ENCODE measurements at places on chromosomes 1 and 21. TPM values are rescaled to one million over a fixed set of nuclear protein-coding genes. Genes with fewer than 3 reads are reported as not detected.
A peak's percentile ranks its signal among the peaks of the same experiment; 100 is the strongest.

GRCh38 chr1:185853739-185854138 is 119.5 kb downstream of the HMCN1 start:
- no peaks in the 10 kb centered on the region for H3K27me3 ChIP-seq
- no peaks in the 10 kb centered on the region for H3K36me3 ChIP-seq
- no peak overlapping the region for H3K4me3 ChIP-seq
- no peak for DNase-seq

DNA sequence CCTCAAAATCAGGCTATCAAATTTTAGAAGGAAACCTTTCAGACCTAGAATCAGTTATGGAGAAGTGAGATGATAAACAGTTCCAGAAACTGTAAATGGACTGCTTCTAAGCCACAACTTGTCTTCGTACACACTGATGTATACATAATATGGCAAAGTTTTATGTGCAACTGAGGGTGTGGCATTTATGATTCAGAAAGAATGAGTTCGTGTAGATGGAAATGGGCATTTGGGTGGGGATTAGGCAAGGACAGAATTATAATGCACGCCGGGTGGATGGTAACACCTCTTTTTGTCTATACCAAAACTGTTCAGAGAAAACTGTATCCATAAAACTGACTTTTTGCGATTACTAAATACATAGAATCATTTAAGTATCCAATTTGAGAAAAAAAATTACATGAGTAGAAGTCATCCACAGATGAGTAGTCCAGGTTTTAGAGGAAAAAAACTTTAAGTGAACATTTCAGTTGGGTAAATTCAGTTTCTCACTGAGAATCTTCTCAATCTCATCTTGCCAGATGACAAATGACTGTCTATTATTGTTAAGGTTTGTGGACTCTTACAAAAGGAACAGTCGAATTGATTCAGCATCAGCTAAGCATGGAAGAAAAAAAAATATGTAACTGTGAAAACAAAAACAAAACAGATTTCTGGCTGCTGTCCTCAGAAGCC is 22.5 kb downstream of the ERRFI1 start:
- no peaks in the 10 kb centered on the region for H3K36me3 ChIP-seq
- no peak overlapping the region for H3K27ac ChIP-seq
- H3K4me3 ChIP-seq: no peak overlapping the region
- no peaks in the 10 kb centered on the region for H3K4me1 ChIP-seq
- no peaks in the 10 kb centered on the region for H3K27me3 ChIP-seq
- DNase-seq: no peak

GRCh38 chr1:232890340-232890943 is 60.0 kb upstream of the NTPCR start:
- H3K4me1 ChIP-seq: no peaks in the 10 kb centered on the region
- H3K27me3 ChIP-seq: no peaks in the 10 kb centered on the region
- no peak overlapping the region for H3K27ac ChIP-seq
- no peak overlapping the region for H3K4me3 ChIP-seq
- no peak for DNase-seq

DNA sequence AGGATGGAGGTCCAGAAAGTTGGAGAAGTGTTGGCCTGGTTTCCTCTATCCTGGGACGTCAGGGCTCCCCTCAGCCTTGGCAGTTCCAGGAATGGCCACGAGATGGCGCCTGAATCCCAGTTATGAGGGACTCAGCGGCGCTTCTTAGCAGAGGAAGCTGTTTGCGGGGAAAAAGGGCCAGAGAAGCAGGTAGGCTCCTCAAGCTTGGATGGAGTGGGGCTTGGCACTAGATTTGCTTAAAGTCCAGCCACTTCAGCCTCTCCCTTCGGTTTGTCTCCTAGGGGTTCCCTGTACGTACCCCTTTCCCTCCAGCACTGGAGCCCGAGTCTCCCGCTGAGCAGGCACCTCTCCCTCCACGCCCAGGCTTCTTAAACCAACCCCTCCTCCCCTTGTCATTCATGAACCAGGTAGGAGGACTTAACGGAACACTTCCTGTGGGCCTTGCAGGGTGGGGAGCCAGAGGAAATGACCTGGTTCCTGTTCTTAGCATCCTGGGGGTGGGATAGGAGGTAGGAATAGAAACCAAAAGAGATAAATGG is 32.0 kb upstream of the TENT5B start:
- H3K4me1 ChIP-seq: peaks cover 12% of the 10 kb centered on the region
- no peaks in the 10 kb centered on the region for H3K36me3 ChIP-seq
- no peak overlapping the region for H3K27ac ChIP-seq
- DNase-seq: peak; percentile 96
- no peak overlapping the region for H3K4me3 ChIP-seq

DNA sequence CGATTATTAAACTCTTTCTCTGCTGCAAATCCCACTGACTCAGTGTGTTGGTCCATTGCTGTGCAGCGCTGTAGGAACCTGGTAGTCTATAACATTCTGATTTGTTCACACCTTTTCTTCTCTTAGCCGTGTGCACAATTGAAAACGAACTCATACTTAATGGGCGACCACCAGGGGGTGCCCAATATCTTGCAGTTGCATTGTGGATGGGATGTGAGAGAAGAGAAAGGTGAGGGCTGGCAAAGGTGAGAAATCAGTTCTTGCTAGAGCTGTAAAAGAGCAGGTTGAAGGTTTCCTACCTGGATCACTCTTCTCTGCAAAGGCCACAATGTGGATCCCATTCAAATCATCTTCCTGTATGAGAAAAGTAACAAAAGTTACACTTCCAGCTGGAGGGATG is 51.0 kb downstream of the CASQ2 start:
- H3K4me1 ChIP-seq: no peaks in the 10 kb centered on the region
- H3K27ac ChIP-seq: no peak overlapping the region
- H3K4me3 ChIP-seq: no peak overlapping the region
- H3K27me3 ChIP-seq: no peaks in the 10 kb centered on the region
- DNase-seq: peak; percentile 73

- no peak overlapping the region for H3K27ac ChIP-seq
- no peaks in the 10 kb centered on the region for H3K27me3 ChIP-seq
- DNase-seq: no peak
- no peaks in the 10 kb centered on the region for H3K4me1 ChIP-seq
Measured at GRCh38 chr1:17531682-17532487, 7.6 kb upstream of the ARHGEF10L start.

The SRM gene
- 54.0 TPM for total RNA-seq

The SLC35F3 gene
- total RNA-seq: not detected

GRCh38 chr1:201767339-201767738 is 61.6 kb upstream of the IPO9 start:
- no peak overlapping the region for H3K27ac ChIP-seq
- no peaks in the 10 kb centered on the region for H3K36me3 ChIP-seq
- no peak for DNase-seq
- H3K4me3 ChIP-seq: no peak overlapping the region

GRCh38 chr21:33202464-33203363 is 27.0 kb upstream of the IFNAR2 start:
- DNase-seq: no peak
- peaks cover 34% of the 10 kb centered on the region for H3K4me1 ChIP-seq
- H3K27me3 ChIP-seq: no peaks in the 10 kb centered on the region
- no peak overlapping the region for H3K27ac ChIP-seq

- H3K36me3 ChIP-seq: no peaks in the 10 kb centered on the region
- DNase-seq: peak; percentile 94
- peak overlapping the region; percentile 79 for H3K4me3 ChIP-seq
- H3K27ac ChIP-seq: peak overlapping the region; percentile 62
Measured at GRCh38 chr1:225467193-225468020, 39.6 kb upstream of the LBR start.

The ETNK2 gene
- not detected for total RNA-seq

GRCh38 chr1:176609556-176610408 is 146.8 kb downstream of the PAPPA2 start:
- no peaks in the 10 kb centered on the region for H3K36me3 ChIP-seq
- DNase-seq: no peak
- no peak overlapping the region for H3K4me3 ChIP-seq
- no peak overlapping the region for H3K27ac ChIP-seq

GRCh38 chr1:52636721-52637695 is 4.0 kb downstream of the SHISAL2A start:
- DNase-seq: peak; percentile 89
- H3K27ac ChIP-seq: peak overlapping the region; percentile 74
- H3K4me1 ChIP-seq: peaks cover 28% of the 10 kb centered on the region
- no peaks in the 10 kb centered on the region for H3K36me3 ChIP-seq
- no peaks in the 10 kb centered on the region for H3K27me3 ChIP-seq

The S100A8 gene
- not detected for total RNA-seq

The EDN2 gene
- not detected for total RNA-seq

- H3K36me3 ChIP-seq: no peaks in the 10 kb centered on the region
- H3K27ac ChIP-seq: no peak overlapping the region
- no peak for DNase-seq
- no peak overlapping the region for H3K4me3 ChIP-seq
- no peaks in the 10 kb centered on the region for H3K27me3 ChIP-seq
- no peaks in the 10 kb centered on the region for H3K4me1 ChIP-seq
Measured at GRCh38 chr1:193747579-193747978, 561.2 kb upstream of the B3GALT2 start.

- no peak for DNase-seq
- no peak overlapping the region for H3K27ac ChIP-seq
- H3K4me3 ChIP-seq: no peak overlapping the region
- no peaks in the 10 kb centered on the region for H3K27me3 ChIP-seq
- H3K36me3 ChIP-seq: no peaks in the 10 kb centered on the region
Measured at GRCh38 chr1:245245021-245245667, 90.4 kb downstream of the KIF26B start.

DNA sequence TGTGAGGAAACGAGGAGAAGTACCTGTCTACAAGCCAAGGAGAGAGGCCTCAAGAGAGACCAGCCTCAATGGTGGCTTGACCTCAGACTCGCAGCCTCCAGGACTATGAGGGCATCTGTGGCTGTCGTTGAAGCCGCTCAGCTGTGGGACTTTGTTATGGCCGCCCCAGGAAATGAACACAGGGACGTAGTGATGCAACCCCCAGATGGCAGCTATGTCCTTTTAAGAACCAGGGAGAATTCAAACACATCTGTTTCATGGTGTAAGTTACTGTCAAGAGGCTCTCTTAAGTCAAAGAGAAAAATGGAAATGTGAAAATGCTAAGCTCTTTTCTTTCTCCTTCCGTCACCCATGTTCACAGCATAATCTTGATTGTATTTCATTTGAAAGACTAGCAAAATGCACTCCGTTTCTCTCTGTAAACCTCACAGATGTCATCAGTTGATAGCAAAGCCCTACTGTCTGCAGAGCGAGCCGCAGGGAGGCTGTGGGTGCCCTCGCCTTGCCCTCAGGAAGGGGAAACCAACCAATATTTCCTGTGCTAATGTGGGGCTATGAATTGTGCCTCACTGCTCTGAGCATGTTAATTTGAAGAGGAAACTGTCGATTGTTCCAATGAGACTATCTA is 21.3 kb downstream of the UBASH3A start:
- H3K4me1 ChIP-seq: 0 out of 2 replicates have a peak, but pooled peaks cover 3% of the 10 kb centered on the region
- no peak for DNase-seq
- H3K27ac ChIP-seq: no peak overlapping the region
- H3K36me3 ChIP-seq: no peaks in the 10 kb centered on the region

The TEDDM1 gene
- total RNA-seq: not detected

The KRTAP12-1 gene
- total RNA-seq: not detected

The GNG4 gene
- not detected for total RNA-seq

- no peaks in the 10 kb centered on the region for H3K27me3 ChIP-seq
- H3K4me3 ChIP-seq: no peak overlapping the region
- DNase-seq: no peak
- no peak overlapping the region for H3K27ac ChIP-seq
Measured at GRCh38 chr1:36890776-36891175, 143.5 kb downstream of the GRIK3 start.

The AMIGO1 gene
- total RNA-seq: 1.1 TPM

- DNase-seq: no peak
- H3K4me3 ChIP-seq: no peak overlapping the region
- no peaks in the 10 kb centered on the region for H3K36me3 ChIP-seq
- H3K27ac ChIP-seq: no peak overlapping the region
Measured at GRCh38 chr1:5864256-5864655, 128.0 kb downstream of the NPHP4 start.

- H3K4me1 ChIP-seq: no peaks in the 10 kb centered on the region
- no peak overlapping the region for H3K27ac ChIP-seq
- no peaks in the 10 kb centered on the region for H3K36me3 ChIP-seq
Measured at GRCh38 chr1:68293609-68294366, 61.5 kb upstream of the WLS start.

GRCh38 chr1:26181586-26182382 is 4.5 kb downstream of the CNKSR1 start:
- DNase-seq: no peak
- no peaks in the 10 kb centered on the region for H3K27me3 ChIP-seq
- H3K4me3 ChIP-seq: no peak overlapping the region
- H3K36me3 ChIP-seq: no peaks in the 10 kb centered on the region
- H3K4me1 ChIP-seq: no peaks in the 10 kb centered on the region

DNA sequence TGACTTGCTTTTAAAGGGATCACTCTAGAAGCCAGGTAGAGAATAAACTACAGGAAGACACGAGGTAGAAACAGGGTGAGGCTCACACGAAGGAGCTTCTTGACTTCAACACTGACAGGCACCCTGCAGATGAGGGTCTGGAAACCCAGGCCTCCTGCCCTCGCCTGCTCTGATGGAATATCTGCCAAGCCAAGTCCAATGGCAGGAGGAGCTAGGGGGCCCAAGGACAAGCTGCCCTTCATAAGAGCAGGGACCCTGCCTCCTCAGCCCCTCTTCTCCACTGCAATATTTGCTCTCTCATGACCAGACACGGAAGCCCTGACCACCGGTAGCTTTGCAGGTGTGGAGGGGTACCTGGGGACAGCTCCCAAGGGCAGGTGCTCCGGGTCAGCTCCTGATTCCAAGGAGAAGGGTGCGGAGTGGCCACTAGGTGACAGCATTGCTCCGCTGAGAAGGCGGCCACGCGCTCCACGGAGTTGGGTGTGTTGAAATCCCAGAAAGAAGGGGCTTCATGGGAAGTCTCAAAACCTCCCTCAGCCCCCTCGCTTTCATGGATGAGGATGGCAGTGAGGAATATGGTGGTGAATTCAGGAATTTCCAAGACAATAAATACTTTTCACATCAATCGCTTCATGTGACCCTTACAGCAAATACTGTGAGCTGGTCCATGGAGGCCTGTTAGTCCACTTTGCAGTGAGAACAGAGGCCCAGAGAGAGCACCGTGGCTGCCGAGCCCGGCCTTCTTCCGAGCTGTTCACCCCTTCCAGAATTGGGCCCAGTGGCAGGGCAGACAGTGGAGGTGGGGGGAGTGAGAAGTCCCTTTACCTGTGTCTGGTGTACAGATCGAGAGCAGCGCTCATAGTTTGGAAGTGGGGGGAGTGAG is 33.2 kb upstream of the PAX7 start:
- peaks cover 3% of the 10 kb centered on the region for H3K4me1 ChIP-seq
- no peaks in the 10 kb centered on the region for H3K36me3 ChIP-seq
- H3K4me3 ChIP-seq: no peak overlapping the region
- DNase-seq: peak; percentile 71
- H3K27me3 ChIP-seq: no peaks in the 10 kb centered on the region
- H3K27ac ChIP-seq: no peak overlapping the region
